SW 1271 (cell line): ENCODE measurements at places on chromosomes 6 and 20.

- no peak for DNase-seq
Measured at GRCh38 chr20:11231742-11232648, 558.2 kb upstream of the JAG1 start.

GRCh38 chr6:11889572-11889971, 111.0 kb upstream of the ADTRP start:
- no peak for DNase-seq

DNA sequence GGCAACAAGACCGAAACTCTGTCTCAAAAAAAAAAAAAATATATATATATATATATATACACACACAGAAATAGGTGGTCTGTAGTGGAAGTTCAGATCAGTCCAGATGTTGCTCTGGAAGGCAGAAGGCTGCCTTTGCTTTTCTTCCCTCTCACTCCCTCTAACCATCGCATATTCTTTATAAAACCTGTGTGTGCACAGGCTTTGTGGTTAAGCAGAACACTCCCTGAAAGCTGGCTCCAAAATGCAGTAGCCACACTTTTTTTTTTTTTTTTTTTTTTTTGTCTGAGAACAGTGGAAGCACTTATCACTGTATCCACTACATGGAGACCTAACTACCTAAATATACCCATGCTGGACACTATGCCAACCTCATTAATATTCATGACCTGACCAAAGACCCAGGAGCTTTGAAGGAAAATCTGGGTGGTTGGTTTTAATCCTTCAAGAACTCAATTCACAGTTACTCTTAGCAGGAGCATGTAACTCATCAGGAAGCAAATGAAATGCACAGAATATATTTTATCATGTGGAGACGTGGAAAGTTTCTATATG, 20.0 kb upstream of the GFOD1 start:
- no peak for DNase-seq

GRCh38 chr20:13022401-13023155, 13.8 kb downstream of the SPTLC3 start:
- peak; percentile 26 for DNase-seq

GRCh38 chr6:27894839-27895762, 17.1 kb downstream of the OR2B2 start:
- DNase-seq, result peak; percentile 64

GRCh38 chr6:28969129-28969528, 36.0 kb downstream of the ZNF311 start:
- DNase-seq, result no peak

DNA sequence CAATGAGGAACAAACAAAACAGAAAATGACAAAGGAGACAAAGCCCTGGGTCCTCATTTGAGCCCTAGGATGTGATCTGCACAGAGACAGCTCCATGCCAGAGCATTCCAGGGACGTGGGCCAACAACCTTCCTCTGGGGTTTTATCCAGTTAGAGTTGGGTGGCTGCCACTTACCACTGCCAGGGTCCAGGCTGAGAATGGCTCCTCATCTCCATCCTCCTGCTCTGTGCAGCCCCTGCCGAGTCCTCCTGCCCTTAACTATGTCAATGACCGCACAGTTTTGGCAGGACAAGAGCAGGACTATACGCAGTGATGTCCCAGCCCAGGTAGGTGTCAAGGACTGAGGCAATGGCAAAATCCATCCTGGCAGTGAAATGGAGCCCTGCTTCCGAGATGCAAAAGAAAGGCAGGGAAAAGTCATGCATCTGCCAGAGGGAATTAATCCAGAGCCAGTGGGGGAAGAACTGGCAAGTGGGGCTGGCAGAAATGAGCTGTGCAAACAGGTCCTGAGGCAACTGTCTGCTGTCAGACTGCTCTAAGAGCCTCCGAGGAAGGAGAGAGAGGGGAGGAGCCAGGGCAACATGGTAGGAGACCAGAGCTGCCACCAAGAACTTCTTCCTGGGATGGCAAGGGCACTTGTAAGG, 449.4 kb downstream of the PTPRT start:
- DNase-seq, result no peak

GRCh38 chr6:42038811-42039408, 11.4 kb upstream of the TAF8 start:
- no peak for DNase-seq

GRCh38 chr6:12165722-12166280, 124.4 kb upstream of the EDN1 start:
- no peak for DNase-seq

DNA sequence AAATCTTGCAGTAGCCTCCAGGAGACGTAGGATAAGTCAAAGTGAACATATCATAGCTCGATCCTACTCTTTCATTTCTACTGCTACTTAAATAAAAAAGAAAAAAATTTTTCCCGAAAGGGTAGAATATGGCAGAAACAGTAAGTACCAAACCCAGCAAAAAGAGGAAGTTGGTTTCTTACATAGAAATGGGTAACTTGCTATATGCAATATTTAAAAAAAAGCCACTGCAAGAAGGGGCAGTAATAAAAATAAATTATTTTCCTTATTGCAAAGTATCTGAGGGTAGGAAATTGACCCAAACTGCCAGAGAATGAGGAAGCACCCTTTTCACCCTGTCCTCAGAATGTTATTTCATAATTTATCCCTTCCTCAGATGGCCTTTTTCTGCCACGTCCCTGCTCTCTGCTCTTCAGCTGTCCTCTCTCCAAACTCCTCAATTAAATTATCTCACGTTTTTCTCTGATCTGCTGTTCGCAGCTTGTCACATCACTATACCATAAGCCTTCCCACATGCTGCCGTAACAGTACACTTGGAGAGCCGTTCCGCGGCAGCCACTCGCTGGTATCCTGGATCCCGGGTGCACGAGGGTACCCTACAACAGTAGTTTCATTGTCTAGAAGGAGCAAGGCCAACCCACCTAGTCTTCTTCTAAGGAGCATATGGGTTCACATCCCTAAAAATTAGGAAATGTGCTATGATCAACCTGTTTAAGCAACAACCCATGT, 149.6 kb downstream of the BACH2 start:
- DNase-seq, result no peak

DNA sequence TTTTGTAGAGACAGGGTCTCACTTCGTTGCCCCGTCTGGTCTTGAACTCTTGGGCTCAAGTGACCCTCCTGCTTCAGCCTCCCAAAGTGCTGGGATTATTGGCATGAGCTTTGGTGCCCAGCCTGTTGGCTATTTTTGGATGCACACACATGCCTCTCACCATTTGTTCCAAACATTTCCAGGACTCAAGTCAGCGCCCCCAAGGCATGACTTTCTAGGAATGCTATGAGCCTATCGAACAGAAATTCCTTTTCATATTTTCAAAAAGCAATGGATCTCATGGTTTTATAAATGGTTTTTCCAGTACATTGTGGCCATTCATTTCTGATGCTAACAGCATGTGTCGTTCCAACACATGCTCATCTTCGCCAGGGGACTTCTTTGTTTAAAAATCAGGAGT, 119.3 kb upstream of the NAA20 start:
- no peak for DNase-seq

GRCh38 chr6:14305131-14305530, 187.6 kb downstream of the CD83 start:
- DNase-seq, result no peak

- no peak for DNase-seq
Measured at GRCh38 chr20:8943631-8944030, 125.3 kb upstream of the PLCB4 start.

DNA sequence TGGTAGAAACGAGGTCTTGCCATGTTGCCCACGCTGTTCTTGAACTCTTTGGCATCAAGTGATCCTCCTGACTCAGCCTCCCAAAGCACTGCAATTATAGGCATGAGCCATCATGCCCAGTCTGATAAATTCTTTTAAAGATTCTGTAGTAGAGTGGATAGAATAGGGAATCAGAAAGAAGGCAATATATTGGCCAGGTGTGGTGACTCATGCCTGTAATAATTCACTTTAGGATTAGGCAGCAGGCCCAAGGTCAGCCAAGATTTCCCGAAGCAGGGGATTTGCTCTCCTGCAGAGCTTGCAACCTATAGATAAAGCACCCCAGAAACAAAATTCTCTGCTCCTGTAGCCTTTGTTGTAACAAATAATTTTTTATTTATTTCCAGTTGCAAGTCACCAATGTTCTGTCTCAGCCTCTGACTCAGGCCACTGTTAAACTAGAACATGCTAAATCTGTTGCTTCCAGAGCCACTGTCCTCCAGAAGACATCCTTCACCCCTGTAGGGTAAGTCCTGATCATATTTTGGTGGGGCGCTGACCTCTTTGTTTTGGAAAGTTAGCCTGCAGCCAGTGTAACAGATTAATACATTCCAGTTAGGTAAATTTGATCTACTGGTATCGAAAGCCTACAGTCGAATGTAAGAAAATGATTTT, 30.4 kb upstream of the MROH8 start:
- no peak for DNase-seq

GRCh38 chr6:106138151-106138550, 52.0 kb downstream of the PRDM1 start:
- no peak for DNase-seq
